ENCODE measurements at places on chromosomes 13 and 19.
A peak's percentile ranks its signal among the peaks of the same experiment; 100 is the strongest.

DNA sequence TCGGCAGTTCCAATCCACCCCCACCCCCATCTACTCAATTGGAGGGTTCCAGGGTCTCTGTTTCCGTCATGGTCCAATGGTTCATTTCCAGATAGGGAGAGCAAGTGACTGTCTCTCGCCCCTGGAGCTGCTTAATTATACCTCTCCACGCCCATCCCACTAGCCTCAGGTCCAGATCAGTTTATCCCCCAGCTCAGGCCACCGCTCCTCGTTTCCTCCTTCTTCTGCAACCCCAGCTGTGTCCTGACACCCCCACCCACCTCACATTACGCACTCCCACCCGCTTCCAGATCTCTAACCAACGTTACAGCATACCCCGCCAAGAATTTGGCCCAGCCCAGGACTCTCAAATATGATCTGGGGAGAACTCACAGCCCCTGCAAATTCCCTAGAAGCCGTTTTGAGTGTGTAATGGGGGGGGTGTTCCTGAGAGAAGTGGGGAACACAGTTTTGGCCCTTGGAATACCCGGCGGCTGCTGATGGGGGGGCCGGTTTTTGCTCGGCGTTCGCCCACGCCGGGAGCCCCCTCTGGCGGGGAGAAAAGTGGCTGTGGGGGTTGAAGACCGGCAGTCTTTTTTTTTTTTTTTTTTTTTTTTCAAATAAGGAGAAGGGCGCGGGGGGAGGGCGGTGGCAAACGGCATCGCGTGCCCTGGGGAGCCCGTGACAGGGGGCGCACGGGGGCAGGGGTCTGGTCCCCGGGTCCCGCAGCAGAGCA lies 1.7 kb upstream of the PDE4A start:
- DNase-seq: peak; percentile 61

DNA sequence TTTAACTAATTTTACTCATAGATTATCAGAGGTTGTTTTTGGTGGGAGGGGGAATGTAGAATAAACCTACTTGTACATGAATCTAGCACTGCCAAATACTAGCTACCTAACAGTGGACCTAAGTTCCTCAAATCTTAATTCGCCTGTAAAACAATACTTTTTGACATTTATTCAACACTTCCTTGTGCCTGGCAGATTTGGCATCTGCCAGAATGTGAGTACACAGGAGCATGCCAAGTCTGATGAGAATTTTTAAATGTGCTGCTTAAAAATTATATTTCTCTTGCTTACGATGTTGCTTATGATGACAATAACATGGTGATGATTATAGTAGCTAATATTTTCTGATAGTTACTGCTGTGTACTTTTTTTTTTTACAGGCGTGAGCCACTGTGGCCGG lies 240.2 kb upstream of the STARD13 start:
- DNase-seq: no peak

GRCh38 chr19:17889609-17890214 lies 18.0 kb downstream of the SLC5A5 start:
- DNase-seq: peak; percentile 40

- DNase-seq: no peak
Measured at GRCh38 chr19:49450405-49450804, 1.2 kb downstream of the PIH1D1 start.

DNA sequence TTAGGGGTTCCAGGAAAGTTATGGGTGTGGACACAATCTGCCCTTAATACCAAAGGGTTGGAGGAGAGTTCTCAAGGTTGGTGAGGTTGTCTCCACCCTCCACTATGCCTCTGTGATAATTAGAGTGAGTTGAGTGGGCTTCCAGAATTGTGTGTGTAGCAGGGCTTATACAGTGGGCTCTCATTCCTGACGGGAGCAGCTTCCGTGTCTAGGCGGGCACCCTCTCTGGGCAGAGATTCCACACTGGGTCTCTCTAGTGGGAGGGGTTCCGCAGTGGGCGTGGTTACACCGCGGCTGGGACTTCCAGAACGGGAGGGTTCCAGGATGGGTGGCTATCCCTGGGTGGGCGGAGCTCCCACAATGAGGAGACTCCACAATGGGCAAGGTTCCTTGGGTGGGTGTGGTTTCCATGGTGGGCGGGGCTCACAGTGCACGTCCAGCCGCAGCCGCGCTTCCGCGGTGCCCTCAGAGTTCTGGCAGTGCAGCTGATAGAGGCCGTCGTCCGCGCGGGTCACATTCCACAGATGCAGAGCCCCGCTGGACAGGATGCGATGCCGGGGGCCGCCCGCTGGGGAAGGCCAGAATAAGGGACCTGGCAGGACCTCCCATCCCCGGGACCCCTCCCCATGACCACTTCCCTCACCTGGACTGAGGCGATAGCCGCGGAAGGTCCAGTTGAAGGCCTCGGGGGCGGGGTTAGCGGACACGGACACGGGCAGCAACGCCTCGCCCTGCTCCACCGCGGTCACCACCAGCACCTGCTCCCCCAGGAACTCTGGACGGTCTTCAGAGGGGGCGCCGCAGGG lies 8.4 kb downstream of the NPHS1 start:
- no peak for DNase-seq

- DNase-seq: no peak
Measured at GRCh38 chr13:112066624-112067004, 335 bp upstream of the SOX1 start.

- no peak for DNase-seq
Measured at GRCh38 chr19:33000510-33000909, 28.5 kb downstream of the FAAP24 start.

DNA sequence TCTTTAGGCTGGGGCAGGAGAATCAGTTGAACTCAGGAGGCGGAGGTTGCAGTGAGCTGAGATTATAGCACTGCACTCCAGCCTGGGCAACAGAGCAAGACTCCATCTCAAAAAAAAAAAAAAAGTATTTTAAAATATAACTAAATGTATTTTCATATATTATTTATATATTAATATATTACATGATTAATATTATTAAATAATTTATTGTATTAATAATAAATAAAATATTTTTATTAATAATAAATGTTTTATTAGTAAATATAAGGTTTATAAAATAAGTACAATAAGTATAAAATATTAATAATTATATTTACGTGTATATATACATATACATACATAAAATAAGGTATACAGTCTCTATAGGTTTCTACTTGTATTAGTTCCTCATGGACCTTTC lies 56.8 kb downstream of the SKA3 start:
- no peak for DNase-seq

DNA sequence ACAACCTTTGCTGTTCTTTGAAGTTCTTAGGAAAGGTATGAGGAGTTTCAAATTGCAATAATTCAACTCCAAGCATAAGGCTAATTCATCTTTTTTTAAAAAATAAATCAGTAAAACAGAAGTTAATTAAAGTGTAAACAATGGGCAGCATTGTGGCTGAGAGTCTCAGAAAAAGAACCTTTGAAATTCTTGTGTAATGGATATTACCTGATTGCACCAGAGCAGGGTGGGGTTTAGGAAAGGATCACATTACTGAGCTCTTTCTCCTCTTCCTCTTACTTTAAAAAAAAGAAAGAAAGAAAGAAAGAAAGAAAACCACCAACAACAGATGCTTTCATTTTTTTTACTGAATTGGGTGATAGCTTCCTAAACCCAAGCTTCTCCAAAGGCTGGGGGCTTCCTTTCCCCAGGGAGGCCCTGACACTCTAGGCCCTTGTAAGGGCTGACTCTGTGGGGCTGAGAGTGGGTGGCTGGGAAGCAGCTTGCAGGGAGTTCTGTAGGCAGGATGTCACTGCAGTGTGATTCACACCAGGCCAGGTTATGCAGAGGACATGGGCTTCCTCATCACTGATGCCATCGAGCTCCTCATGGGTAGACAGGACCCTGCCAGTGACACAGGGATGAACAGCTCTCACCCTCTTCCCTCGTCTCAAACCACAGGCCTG lies 564.5 kb downstream of the FGF9 start:
- no peak for DNase-seq

DNA sequence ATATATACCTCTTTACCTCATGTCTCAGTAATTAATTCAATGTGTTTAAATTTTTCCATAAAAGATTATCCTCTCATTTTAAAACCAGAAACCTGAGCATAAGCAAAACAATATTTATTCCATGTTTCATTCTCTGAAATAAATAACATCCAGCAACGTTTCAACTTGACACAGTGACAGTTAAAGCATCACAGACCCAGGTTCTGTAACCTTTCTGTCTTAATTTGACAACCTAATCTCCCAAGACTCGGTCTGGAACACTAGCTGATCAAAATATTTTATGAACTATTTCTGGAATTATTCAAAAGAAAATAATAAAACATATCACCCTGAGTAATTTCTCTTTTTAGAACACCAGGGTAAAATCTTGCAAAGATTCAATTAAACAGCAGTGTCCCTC lies 40.3 kb downstream of the KCTD12 start:
- no peak for DNase-seq

DNA sequence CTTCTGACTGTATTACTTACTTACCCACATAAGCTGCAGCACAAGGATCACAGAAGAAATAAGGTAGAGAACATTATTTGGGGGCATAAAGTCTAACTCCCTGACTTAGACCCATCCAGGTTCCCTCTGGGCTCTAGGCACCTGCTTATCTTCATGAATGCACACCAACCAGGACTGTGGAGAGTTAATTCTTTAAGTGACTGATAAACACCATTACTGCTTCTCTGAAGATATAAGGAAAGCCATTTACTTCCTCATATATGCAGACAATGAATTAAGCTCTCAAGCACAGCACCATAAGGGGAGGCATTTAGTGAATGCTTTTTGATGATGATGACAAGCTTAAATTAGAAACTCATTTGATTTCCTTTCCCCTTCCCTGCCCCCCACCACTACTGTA lies 22.5 kb downstream of the OBI1 start:
- DNase-seq: no peak

- peak; percentile 7 for DNase-seq
Measured at GRCh38 chr13:73220966-73221720, 162.3 kb downstream of the KLF5 start.

DNA sequence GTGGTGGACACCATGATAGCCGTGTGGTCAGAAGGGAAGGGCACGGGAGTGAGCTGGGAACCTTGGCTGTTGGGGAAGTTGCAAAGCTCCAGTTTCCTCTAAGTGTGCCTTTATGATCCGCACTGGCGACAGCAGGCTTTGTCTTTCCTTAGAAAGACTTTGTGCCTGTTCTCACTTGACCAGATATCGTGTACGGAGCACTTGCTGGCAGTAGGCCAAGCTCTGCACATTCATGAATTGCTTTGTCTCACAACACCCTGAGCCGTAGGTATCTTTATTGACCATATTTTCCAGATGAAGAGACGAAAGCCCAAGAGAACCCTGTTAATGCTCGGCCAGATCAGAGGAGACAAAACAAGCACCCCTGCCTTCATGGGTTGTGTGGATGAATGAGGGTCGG lies 15.1 kb downstream of the CUL4A start:
- no peak for DNase-seq

GRCh38 chr13:20990910-20991525 lies 70.4 kb downstream of the LATS2 start:
- peak; percentile 4 for DNase-seq
